Stimulated activated CD4-positive, alpha-beta T cell treated with anti-CD3 and anti-CD28 coated beads, Interleukin-1b, Interleukin-23, amount 100 ng/mL, for 1 hour (primary cell): ENCODE measurements at places on chromosomes 3 and 15.

DNA sequence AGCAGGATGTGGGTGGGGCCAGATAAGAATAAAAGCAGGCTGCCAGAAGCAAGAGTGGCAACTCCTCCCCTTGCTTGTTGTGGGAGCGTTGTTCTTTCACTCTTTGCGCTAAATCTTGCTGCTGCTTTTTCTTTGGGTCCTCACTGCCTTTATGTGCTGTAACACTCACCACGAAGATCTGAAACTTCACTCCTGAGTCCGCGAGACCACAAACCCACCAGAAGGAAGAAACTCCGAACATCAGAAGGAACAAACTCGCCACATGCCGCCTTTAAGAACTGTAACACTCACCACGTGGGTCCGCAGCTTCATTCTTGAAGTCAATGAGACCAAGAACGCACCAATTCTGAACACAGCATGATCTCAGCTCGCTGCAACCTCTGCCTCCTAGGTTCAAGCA is 72.9 kb downstream of the IL12A start:
- no peak for DNase-seq

- DNase-seq = no peak
Measured at GRCh38 chr15:77588126-77588525, 44.6 kb downstream of the LINGO1 start.

GRCh38 chr3:119288669-119289403 is 5.3 kb upstream of the ARHGAP31 start:
- no peak for DNase-seq

- no peak for DNase-seq
Measured at GRCh38 chr15:73727330-73727976, 25.7 kb downstream of the INSYN1 start.

GRCh38 chr3:161349529-161350312 is 21.6 kb downstream of the SPTSSB start:
- peak; percentile 19 for DNase-seq

GRCh38 chr3:69276884-69277283 is 109.0 kb downstream of the FRMD4B start:
- no peak for DNase-seq

- no peak for DNase-seq
Measured at GRCh38 chr15:58864602-58865424, 68.7 kb downstream of the SLTM start.

DNA sequence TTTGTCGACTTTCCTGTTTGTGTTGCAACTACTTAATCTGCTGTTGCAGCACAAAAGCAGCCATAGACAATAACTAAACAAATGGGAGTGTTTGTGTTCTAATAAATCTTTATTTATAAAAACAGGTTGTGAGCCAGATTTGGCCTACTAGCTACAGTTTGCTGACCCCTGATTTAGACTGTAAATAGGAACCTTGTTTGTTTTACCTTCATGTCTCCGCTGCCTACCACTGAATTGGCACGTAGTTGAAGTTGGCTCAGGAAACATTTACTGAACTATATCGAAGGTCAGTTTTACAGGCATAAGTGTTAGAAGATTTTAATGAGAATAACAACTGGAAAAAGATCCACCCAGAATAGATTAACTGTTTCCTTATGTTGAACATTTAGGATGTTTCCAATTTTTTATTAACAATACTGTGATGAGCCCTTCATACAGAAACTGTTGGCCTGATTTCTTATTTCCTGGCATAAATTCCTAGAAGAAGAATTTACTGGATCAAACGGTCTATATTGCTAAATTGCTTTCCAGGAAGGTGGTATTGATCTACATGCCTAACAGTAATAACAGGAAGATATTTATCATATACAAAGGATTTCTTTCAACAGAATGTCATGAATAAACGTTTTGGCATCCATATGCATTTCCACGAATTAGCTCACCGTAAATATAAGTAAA is 156.2 kb upstream of the NR2E3 start:
- DNase-seq = no peak

DNA sequence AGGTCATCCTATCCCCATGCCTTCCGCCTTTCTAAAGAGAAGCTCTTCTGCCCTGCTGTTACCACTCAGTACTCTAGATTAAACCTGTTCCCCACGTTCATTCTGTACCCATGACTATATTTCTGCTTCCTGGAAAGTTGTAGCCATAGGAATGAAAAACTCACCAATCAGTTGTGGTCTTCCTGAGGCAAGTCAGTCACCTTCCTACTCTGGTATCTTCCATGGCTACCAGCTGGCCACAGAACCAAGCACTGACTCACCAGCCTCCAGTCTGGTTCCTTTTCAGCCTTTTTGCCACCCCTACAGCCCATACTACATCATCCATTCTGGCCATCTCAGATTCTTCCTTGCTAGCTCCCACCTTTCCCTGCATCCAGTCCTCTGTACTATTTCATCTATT is 46.4 kb downstream of the TMEM44 start:
- no peak for DNase-seq

- DNase-seq = no peak
Measured at GRCh38 chr3:178537122-178537705, 978 bp downstream of the KCNMB2 start.

DNA sequence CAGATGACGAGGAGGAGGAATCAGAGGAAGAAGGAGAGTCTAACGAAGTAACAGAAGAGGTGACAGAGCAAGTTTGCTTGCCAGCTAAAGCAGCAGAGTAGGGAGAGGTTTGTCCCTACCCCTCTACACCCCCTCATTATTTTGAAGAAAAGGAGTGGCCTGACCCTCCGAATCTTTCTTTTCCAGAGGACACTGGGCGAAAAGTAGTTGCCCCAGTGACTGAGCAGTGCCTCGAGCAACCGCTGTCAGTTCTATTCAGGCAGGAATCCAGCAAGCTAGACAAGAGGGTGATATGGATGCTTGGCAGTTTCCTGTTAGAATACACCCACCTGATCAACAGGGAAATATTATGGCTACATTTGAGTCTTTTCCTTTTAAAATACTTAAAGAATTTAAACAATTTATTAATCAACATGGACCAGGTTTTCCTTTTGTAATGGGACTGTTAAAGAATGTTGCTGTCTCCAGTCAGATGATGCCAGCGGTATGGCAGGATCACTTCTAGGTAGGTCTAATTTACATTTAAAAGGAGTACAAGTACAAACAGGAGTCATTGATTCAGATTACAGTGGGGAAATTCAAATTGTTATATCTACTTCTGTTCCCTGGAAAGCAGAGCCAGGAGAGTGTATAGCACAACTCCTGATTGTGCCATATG is 31.9 kb upstream of the ACVR2B start:
- DNase-seq = no peak

DNA sequence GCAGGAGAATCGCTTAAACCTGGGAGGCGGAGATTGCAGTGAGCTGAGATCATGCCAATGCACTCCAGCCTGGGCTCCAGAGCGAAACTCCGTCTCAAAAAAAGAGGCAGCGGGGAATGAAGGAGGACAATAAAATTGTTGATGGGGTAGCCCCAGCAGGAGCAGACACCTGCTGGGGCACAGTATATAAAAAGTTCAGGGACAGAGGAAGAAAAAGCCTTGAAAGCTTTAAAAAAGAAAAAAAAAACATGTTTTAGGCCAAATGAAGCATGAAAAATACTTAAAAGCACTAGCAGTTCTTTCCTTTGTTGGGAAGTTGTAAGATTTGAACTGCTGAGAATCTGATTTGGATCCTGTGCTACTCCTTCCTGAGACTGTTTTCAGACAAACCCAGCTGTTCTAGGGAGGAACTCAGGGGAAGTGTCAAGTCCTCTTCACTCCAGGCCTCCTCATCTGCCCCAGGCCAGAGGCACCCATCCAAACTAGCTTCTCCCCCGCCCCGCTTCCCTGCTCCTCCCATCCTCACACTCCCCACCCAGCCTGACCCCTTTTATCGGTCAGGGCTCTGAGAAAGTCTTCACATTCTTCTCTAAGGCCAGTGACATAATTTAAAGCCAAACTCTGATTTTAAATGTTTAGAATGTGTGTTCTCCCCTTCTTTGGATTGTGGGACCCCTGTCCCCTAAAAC is 4.9 kb downstream of the IL17RD start:
- no peak for DNase-seq

DNA sequence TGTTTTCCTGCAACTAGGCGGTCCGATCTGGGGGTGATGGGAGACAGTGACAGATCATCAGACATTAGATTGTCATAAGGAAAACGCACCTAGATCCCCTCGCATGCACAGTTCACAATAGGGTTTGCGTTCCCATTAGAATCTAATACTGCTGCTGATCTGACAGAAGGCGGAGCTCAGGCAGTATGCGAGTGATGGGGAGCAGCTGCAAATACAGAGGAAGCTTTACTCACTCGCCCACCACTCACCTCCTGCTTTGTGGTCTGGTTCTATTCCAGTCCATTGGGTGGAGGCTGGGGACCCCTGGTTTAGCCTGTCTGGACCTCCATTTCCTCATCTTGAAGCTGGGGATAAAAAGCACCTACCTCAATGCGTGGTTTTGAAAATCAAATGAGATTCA is 437.5 kb upstream of the PROK2 start:
- DNase-seq = no peak

DNA sequence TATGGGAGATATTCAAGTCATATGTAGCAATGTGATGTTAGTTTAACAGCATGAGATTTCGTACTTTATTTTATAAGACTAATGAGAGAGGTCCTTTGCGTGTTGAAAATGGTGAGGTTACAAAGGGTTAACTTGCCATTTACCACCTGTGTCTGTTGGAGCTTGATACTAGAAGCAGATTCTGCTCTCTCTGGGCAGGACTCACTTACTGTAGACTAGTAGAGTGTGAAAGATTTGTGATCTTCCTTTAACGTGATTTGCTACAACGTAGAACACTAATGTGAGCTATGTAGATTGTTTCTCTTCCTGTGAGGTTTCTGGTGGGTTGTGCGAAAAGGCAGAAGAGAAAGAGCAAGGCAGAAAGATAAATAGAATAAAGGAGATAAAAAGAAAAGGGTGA is 1.1 kb downstream of the TP63 start:
- no peak for DNase-seq

GRCh38 chr15:27382361-27383025 is 411.5 kb downstream of the GABRG3 start:
- DNase-seq = no peak

- DNase-seq = no peak
Measured at GRCh38 chr15:46892621-46893160, 824.6 kb upstream of the SEMA6D start.

DNA sequence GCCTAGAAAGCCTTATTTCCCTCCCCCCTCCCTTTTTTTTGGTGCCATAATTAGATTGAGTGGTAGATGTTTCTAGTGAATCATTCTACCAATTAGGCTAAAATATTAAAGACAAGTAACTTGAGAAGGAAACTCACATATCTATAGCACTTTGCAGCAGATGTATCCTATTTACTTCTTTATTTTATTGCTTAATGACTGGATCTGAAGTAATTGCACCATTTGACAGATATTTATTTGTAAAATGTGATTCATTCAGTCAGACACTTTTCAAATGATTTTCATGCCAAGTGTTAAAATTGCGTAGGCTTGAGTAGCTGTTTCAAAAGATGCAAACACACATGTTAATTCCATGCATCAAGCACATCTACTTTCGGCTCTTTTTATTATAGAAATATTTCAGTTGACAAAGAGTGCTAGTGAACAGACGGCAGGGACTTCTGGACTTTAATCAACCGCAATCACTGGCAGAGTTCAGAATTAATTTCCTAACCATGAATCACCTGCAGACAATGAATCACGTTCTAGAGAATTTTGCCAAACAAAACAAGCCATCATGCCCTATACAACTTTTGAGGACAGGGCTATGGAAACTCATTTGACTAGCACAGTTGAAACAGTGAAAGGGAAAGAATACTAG is 636.8 kb downstream of the MECOM start:
- no peak for DNase-seq

- no peak for DNase-seq
Measured at GRCh38 chr15:26007151-26007550, 144.0 kb upstream of the ATP10A start.

DNA sequence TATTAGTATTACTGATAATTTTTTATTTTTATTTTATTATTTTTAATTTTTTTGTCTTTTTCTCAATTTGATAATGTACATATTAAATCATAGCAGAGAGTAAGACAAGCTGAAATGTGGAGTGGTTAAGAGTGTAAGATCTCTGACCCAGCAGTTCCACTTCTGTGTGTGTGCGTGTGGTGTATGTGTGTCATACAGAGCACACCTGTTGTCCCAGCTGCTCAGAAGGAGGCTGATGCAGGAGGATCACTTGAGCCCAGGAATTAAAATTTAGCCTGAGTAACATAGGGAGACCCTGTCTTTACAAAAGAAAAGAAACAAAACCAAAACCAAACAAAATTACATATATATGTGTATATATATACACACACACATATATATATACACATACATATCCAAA is 1.4 kb upstream of the CIDEC start:
- DNase-seq = no peak

GRCh38 chr3:82002491-82002890 is 241.0 kb upstream of the GBE1 start:
- no peak for DNase-seq

DNA sequence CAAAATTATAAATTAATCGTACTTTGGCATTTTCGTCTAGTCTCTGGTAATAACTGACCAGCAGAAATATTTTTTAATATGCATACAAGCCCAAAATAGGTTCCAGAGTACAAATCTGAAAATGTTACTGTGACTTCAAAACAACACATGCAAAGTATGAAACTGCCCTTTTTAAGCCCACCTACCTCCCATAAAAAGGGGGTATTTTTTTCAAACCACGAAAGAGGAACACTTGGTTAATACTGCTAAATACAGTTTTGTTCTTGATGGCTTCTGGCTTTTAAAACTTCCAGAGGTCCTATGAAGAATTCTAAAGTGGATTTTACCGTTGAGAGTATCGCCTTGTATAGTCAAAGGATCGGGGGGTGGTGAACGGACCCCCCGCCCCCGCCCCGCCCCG is 610.7 kb downstream of the FOXP1 start:
- DNase-seq = no peak

GRCh38 chr15:78810362-78811123 is 721 bp downstream of the ADAMTS7 start:
- DNase-seq = no peak

- DNase-seq = no peak
Measured at GRCh38 chr3:177883957-177884356, 652.3 kb upstream of the KCNMB2 start.

GRCh38 chr3:115502128-115502527 is 121.2 kb upstream of the GAP43 start:
- DNase-seq = no peak

- DNase-seq = no peak
Measured at GRCh38 chr3:101567528-101568317, 6.1 kb downstream of the TRMT10C start.

GRCh38 chr3:183306798-183307671 is 54.0 kb downstream of the B3GNT5 start:
- no peak for DNase-seq

- peak; percentile 41 for DNase-seq
Measured at GRCh38 chr15:74901612-74902063, 5.0 kb downstream of the FAM219B start.

GRCh38 chr15:85335193-85335942 is 45.0 kb upstream of the AKAP13 start:
- no peak for DNase-seq
